ENCODE measurements at places on chromosomes 1 and 21.
A peak's percentile ranks its signal among the peaks of the same experiment; 100 is the strongest.

DNA sequence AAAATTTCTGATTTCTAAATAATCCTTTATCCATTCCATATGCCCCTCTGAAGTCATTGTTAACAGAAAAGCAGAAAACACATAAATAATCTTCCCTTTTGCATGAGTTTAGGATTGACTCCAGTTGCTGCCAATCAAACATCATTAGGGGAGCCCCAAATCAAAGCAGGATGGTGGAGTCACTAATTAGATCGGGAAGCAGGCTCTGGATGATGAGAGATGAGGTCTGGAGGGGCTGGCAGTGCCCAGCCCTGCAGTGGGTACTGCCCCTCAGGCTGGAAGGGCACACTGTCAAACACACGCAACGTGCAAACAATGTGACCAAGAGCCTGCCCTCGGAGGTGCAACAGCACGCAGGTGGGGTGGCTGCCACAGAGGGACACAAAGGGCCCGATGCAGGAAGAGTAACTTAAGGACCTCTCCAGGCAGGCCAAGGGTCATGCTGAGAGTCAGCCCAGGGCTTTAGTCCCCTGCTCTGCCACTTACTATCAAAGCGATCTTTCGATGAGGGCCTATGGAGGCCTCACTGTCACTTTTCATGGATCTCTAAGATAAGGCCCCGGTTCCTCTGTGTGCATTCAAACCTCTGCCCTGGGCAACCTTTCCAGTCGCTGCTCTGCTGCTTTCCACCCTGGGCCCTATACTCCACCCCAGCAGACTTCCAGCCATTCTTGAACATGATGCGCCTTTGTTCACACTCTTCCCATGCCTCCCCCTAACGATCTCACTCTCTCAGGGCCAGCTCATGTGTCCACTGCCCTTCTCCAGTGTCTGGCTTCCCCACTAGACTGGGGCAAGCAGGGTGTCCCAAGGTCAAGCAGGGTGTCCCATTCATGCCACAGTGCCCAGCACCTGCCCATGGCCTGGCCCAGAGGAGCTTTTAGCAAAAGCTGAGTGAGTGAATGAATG, 98.9 kb downstream of the DMRTB1 start:
- DNase-seq, result no peak

GRCh38 chr1:161733526-161733925, 12.2 kb downstream of the FCRLB start:
- no peak for DNase-seq

DNA sequence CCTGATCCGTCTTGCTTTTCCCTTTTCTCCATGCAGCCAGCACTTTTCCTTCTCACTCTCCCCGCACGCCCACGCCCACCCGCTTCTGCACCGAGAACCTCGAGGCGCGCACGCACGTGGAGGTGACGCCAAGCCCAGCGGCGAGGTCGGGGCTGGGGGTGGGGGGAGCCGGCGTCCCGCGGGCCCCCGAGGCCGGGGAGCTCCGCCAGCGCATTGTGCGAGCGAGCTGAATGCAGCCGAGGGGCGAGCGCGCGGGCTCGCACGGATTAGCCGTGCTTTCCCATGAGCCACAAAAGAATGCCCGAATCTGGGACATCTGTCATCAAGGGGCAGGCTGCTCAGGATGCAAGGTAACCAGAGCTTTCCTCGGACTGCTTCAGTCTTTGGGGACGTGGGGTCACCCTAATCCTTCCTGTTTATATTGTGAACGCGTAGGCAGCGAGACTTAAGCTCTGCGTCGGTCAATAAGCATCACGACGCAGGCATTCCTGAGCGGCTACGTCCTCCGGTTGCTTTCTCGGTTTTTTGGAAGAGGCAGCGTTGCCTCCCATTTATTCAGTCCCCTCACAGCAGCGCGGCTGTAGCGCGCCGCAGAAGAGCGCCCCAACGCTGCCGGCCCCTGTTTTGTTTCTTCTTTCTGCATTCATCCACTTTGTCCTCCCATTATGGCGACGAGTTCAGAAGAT, 67.3 kb upstream of the AKT3 start:
- peak; percentile 29 for DNase-seq

- no peak for DNase-seq
Observed at GRCh38 chr1:186762653-186763052, 66.1 kb upstream of the PLA2G4A start.

DNA sequence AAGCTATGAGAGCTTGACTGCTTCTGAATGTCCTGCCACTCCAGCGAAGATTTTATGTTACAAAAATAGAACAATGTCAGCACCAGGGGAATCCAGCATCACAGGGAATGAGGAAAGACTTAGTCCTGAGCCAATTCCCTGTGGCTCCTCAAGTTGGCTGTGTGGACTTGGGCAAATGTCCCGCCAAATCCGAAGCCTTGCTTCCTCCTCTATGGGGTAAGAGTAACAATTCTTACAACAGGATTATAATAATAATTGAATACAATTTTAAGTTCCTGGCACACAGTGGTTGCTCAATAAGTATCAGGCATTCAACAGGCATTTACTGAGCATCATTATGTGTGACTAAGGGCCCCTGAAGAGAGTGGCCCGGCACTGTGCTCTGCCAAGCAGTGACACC, 44.4 kb downstream of the STPG1 start:
- DNase-seq, result no peak
